ENCODE measurements at places on chromosomes 5 and 9. TPM values are rescaled to one million over a fixed set of nuclear protein-coding genes. Genes with fewer than 3 reads are reported as not detected.

Gene C5orf52
- not detected for total RNA-seq

Gene SMIM33
- not detected for total RNA-seq

Gene FBXL17
- 18.2 TPM for total RNA-seq

Gene NDUFAF2
- total RNA-seq, result 141 TPM

Gene CEP72
- 16.4 TPM for total RNA-seq

Gene GRIN1
- total RNA-seq, result 1.4 TPM

Gene PAX5
- total RNA-seq, result not detected

Gene KYAT1
- total RNA-seq, result 3.8 TPM

Gene PCDHAC2
- 12.3 TPM for total RNA-seq

Gene FOXD4L5
- 0.52 TPM for total RNA-seq

Gene GOLM1
- total RNA-seq, result 32.7 TPM

Gene ADAMTS16
- total RNA-seq, result not detected
